ENCODE measurements at places on chromosomes 5 and 9. TPM values are rescaled to one million over a fixed set of nuclear protein-coding genes. Genes with fewer than 3 reads are reported as not detected.

The AGTPBP1 gene
- 31.9 TPM for total RNA-seq

The EXOSC3 gene
- 147 TPM for total RNA-seq

The TAS2R1 gene
- total RNA-seq, result not detected

The CARD9 gene
- 1.8 TPM for total RNA-seq

The PCDHA3 gene
- not detected for total RNA-seq

The DIRAS2 gene
- total RNA-seq, result not detected

The PRR16 gene
- total RNA-seq, result not detected

The FCN2 gene
- total RNA-seq, result not detected

The DAB2 gene
- total RNA-seq, result 0.28 TPM

The F2RL2 gene
- total RNA-seq, result not detected
